ENCODE measurements at places on chromosomes 16 and 17.

DNA sequence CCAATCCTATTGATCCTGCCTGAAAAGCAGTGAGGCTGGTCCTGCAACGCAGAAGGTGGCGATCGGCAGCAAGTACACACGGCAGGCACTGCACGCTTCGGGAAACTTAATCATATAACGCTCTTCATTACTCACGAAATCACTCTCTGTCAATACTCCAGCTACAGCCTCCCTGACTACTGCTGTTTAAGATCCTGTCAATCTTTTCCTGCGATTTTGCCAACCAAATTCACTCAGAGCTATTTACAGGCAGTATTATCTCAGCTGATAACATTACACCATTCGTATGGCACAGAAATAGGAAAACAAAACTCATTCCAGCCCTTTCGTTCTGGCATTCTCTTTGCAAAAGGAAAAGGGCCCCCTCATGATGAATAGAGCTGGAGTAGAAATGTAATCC is 262.4 kb upstream of the CDH8 start:
- no peak for DNase-seq

DNA sequence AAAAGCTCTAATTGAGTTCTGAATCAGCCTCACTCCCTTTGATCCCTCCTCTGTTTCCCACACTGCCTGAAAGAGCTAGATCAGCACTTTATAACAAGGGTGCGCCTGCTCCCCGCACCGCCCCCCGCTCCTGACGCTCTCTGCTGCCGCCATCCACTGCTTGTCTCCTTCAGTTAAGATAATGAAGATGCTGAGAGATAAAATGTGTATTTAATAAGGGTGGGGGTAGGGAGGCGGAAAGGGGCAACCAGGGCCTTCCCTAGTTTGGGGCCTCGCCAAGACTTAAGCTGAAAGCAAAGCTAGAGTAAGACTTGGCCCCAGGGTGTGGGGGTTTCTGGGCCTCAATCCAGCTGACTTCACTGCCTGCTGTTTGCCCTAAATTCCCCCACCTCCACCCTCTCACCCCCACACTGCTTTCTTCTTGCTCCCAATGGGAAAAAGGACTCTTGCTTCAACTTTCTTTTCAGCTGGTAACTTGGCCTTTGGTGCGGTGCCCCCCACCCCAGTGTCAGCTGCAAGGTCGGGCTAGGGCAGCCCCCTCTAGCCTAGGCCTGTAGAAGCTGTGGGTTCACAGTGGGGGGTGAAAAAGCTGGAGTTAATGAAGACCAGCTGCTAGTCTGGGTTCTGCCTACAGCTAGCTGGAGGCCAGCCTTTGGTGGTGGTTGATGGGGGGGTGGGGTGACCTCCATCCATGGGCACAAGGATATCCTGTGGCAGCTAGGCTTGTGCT is 1.8 kb upstream of the RARA start:
- no peak for DNase-seq

DNA sequence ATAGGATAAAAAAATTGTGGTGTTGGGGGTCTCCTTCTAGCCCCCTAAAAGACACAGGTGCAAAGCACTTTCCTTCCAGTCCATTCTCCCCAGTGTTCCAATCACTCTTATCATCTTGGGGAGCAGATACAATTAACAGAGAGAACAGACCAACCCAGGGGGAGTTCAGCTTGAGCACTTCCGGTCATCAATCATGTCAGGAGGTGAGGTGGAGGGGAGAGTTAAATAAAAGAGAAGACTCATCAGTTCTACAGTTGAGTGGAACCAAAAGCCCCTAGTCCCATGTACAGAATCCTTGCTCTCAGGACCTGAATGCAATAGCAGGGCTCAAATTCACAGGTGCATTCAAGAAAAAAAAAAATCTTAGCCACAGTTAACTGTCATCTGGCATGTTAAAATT is 122.3 kb downstream of the DYNLRB2 start:
- no peak for DNase-seq

GRCh38 chr17:4625181-4625617 is 16.3 kb downstream of the ALOX15 start:
- no peak for DNase-seq

- no peak for DNase-seq
Measured at GRCh38 chr17:65918916-65919315, 273.0 kb downstream of the CEP112 start.

Data from thoracic aorta (tissue), 2 donors.